ENCODE measurements at places on chromosomes 3 and 15. TPM values are rescaled to one million over a fixed set of nuclear protein-coding genes. Genes with fewer than 3 reads are reported as not detected.

The RHOV gene
- total RNA-seq: not detected

The PRKCI gene
- 16.3 TPM for total RNA-seq

The WNT5A gene
- 3.6 TPM for total RNA-seq

The FSIP1 gene
- total RNA-seq: 0.47 TPM

The GOLGA6C gene
- total RNA-seq: not detected

The LYZL4 gene
- not detected for total RNA-seq

The GTPBP8 gene
- 20.7 TPM for total RNA-seq

The TIMMDC1 gene
- 205 TPM for total RNA-seq

The SLC27A2 gene
- total RNA-seq: not detected

The PYGO1 gene
- 7.2 TPM for total RNA-seq

The ADAMTS7 gene
- 38.8 TPM for total RNA-seq

The PLD1 gene
- total RNA-seq: 49.0 TPM

The CLDN1 gene
- total RNA-seq: 1.3 TPM

The SERINC4 gene
- total RNA-seq: 0.29 TPM

The LRRC31 gene
- not detected for total RNA-seq

The TGM5 gene
- not detected for total RNA-seq

The SLC2A2 gene
- not detected for total RNA-seq

The THPO gene
- total RNA-seq: 0.47 TPM

The MYRIP gene
- total RNA-seq: 4.7 TPM

The CHRM5 gene
- total RNA-seq: not detected

The PTPRG gene
- total RNA-seq: 32.3 TPM

The POLQ gene
- 0.89 TPM for total RNA-seq

The TRIM71 gene
- total RNA-seq: not detected

The TEX55 gene
- total RNA-seq: not detected

The DAZL gene
- total RNA-seq: not detected

The PLXNB1 gene
- total RNA-seq: 58.6 TPM
